Stimulated activated CD4-positive, alpha-beta T cell treated with anti-CD3 and anti-CD28 coated beads, TNF-alpha, amount 100 ng/mL, for 1 hour (primary cell): ENCODE measurements at places on chromosomes 1 and 21.

DNA sequence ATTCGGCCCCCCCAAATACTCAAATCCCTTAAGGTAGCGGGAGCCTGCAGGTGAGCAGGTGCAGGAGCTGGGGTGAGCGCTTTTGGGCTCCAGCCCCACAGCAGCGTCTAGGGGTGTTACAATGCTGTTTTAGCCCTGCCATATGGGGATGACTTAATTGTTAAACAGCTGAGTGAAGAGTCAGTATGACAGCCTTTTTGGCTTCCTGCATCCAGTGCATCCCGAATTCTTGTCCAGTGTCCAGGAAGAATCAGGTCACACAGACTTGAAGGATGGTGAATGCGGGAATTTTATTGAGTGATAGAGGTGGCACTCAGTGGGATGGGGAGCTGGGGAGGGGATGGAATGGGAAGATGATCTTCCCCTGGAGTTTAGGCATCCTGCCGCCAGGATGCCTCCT lies 30.4 kb upstream of the HHAT start:
- no peak for DNase-seq

GRCh38 chr1:54277451-54278341 lies 77.7 kb downstream of the MRPL37 start:
- DNase-seq: no peak

- no peak for DNase-seq
Measured at GRCh38 chr1:223087291-223088255, 55.5 kb downstream of the TLR5 start.

DNA sequence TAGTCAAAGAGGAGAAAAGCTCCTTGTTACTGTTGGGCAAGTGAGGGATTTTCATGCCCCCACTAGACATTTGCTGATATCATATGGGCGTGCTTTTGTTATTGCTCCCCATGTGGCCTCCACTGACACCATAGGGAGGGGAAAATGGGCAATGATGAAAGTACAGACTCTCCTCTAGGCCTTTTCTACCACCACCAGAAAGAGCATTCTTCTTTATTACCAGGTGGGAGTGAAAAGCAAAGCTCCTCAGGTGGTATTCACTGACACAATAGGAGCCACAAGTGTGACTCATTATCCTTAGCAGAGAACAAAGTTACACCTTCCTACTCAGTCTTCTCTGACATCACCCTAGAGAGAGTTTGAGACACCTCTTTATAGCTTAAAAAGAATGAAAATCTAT lies 667.1 kb downstream of the LTN1 start:
- DNase-seq: no peak

DNA sequence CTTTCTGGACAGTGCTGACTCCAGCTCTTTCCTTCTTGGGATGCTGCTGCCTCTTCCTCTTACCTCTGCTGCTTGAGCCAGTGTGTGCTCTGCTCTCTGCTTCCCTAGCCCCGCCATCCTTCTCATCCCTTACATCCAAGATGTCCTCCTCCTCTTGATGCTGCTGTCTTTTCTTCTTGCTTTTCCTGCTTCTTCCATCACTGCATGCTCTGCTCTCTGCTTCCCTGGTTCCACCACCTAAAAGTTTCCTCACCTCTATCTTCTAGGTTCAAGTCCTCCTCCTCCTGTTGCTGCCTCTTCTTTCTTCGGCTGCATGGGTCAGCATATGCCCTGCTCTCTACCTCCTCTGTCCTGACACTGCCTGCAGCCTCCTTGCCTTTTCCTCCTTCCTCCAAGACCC lies 3.4 kb downstream of the NAXE start:
- no peak for DNase-seq

- DNase-seq: no peak
Measured at GRCh38 chr1:211632117-211632807, 43.2 kb downstream of the NEK2 start.

GRCh38 chr21:31383770-31384169 lies 39.7 kb upstream of the TIAM1 start:
- no peak for DNase-seq

DNA sequence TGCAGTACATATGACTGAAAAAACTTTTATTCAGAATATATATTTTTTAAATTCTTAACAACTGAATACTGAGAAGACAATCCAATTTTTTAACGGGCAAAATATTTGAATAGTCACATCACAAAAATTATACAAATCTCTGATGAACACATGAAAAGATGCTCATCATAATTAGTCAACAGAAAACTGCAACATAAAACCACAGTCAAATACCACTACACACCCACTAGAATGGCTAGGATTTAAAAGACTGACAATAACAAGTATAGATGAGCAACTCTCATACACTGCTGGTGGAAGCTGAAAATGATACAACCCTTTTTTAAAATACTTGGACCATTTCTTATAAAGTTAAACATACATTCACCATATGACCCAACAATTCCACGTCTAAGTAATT lies 87.7 kb upstream of the TNFSF4 start:
- DNase-seq: no peak

DNA sequence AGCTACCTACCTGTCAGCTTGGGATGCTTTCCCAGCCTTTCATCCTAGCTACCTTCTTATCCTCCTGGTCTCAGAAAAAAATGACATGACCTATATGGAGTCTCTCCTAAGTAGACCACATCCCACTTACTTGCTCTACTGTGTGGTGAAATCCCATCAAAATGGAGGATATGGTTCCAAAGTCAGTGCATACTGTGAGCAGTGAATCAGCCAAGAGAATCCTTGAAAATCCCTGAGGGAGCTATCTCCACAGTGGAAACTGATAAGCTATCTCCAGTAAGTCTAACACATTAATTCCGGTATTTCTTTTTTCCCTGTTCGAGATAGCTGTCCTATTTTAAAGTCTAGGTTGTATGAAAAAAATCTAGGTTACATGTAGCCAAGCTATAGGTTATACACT lies 189.7 kb downstream of the FGGY start:
- DNase-seq: no peak

DNA sequence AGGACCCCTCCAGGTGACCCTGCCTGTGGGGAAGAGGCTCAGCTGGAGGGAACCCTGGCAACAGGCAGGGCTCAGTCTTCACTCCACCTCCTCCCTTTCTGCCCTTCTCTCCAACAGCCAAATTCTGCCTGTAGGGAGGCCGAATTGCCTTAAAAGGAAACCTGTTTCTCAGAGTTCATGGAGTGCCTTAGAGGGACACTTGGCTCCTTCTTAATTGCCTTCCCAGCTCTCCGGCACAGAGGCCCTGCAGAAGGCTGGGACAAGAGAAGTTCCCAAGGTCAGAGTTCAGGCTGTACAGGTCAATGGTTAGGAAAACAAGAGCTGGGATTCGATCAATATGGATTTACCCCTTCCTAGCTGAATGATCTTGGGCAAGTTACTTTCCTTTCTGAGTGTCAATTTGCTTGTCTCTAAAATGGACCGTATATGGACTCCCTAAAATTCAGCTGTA lies 6.2 kb downstream of the CSRP1 start:
- DNase-seq: no peak

DNA sequence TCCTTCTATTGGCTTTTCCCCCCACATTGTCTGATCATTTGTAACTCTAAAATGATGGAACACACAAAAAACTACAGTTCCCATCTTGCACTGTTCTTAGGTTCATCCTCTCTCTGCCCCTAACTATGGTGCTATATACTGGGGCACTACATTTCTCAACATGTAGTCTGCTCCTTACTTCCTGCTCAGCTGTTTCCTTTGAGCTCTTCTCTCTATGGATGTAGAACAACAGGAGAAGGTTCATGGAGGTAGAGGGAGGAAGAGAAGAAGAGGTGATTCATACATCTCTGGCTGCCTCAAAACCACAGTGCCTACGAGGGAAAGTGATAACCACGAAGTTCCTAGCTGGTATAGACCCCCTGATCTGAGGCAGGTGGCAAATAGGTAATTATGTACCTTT lies 7.0 kb upstream of the C1orf146 start:
- DNase-seq: no peak

DNA sequence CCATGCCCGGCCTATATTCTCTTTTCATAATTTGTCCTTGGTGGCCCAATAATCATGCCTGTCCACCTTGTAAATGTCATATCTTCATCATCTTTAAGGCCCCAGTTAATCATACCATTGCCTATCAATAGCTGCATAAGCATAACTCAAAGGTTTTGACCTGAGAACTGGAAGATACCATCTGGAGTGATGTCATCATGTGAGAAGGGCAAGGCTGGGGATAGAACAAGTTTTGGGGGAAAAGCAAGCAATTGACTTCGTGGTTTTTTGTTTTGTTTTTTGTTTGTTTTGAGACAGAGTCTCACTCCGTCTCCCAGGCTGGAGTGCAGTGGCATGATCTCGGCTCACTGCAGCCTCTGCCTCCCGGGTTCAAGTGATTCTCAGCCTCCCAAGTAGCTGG lies 6.2 kb downstream of the UBIAD1 start:
- no peak for DNase-seq

DNA sequence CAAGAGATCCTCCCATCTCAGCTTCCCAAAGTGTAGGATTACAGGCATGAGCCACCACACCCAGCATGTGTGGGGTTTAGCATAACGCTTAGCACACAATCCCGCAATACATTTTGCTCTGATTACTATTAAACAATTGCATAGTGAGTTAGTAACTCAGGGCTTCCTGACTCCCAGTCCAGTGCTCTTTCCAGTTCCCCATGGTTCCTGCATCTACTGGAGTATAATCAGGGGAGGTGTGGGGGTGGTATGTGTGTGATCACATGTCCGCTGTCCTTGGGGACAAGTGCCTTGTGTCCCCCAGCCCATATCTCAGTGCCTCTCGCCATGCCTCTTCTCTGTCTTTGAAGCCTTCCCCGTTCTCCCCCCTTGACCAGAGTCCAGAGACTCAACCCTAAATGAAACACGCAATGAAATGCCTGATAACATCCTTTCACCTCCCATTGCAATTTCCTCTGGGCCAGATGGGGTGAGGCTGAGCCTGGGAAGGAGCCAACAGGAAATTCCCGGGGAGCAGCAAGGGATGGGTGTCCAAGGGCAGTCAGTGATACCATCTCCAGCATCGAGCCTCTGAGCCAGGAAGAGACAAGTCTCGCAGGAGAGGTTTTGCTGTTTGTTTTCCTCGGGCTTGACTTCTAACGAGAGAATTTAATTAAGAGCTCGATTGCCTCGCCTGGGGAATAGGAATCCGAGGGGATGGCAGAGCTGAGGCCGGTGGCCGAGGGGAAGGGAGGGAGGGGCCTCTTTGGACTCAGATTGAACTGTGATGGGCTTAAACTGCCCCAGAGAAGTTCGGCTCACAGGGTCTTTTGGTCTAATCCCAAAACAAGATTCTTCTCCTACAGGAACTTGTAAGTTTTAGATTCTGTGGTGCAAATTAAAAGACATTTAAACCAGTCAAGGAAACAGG lies 7.7 kb upstream of the HTR1D start:
- DNase-seq: no peak

DNA sequence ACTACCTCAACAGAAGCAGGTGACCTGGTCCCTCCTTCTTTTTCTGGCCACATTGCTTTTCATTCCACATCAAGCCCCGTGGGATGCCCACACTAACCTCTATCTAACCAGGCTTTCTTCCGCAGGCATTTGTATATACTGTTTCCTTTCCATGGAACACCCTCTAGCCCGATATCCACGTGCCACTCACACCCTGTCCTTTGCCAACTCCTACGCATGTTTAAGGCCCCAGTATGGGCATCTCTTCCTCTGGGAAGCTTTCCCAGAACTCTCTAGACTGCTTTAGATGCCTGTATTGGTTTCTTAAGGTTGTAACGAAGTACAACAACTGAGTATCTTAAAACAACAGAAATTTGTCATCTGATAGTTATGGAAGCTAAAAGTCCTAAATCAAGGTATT lies 121.0 kb downstream of the TNR start:
- no peak for DNase-seq

- DNase-seq: no peak
Measured at GRCh38 chr1:211623515-211623914, 44.6 kb upstream of the SLC30A1 start.

DNA sequence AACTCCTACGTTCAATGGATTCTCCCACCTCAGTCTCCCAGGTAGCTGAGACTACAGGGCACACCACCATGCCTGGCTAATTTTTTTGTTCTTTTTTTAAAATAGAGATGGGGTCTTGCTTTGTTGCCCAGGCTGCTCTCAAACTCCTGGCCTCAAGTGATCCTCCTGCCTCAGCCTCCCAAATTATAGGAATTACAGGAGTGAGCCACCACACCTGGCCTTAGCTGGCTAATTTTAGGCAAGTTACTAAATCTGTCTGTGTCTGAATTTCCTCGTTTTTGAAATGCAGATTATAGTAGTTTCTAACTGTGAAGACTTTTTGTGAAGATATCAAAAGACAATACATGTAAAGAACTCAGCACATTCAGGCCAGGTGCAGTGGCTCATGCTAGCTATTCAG lies 13.7 kb downstream of the ACBD6 start:
- no peak for DNase-seq

GRCh38 chr21:43767984-43768867 lies 7.9 kb downstream of the CSTB start:
- DNase-seq: no peak

- no peak for DNase-seq
Measured at GRCh38 chr1:62316135-62316534, 3.1 kb downstream of the KANK4 start.

DNA sequence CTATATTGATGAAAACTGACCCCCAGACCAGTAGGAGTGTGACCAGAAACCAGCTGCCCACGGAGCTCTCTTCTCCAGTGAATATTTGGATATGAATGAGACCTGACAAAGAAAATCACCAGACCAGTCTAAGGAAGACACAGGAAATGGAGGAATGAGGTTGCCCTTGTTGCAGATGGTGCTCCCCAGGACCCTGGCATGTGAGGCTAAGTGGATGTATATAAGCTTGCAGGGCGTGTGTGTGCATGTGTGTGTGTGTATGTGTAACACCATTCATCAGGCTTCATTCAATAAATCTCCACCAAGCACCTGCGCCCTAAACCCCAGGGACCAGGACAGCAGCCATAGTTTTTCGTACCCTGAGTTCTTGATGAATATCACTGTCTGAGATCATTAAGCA lies 14.4 kb downstream of the PHLDA3 start:
- no peak for DNase-seq

GRCh38 chr1:176790786-176791185 lies 327.8 kb downstream of the PAPPA2 start:
- no peak for DNase-seq

GRCh38 chr1:228256626-228257375 lies 49.0 kb downstream of the OBSCN start:
- no peak for DNase-seq

DNA sequence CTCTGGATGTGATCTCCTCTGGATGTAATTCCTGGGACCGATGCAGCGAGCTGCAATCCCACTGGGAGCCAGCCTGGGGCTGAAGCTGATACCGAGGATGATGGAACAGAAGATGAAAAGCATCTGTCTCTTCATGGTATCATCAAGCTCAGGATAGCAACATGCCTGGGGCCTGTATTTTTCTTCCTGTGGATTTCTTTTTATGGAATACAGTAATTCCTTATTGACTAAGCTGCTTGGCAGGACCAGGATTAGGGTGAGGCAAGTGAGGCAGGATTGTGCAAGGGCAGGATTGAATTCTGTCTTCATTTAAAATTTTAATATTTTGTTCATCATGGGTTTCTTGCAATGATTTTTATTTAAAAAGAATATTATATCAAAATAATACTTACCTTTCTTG lies 86.6 kb downstream of the SLC25A24 start:
- no peak for DNase-seq
